ENCODE measurements at places on chromosomes 11 and 22.
A peak's percentile ranks its signal among the peaks of the same experiment; 100 is the strongest.

DNA sequence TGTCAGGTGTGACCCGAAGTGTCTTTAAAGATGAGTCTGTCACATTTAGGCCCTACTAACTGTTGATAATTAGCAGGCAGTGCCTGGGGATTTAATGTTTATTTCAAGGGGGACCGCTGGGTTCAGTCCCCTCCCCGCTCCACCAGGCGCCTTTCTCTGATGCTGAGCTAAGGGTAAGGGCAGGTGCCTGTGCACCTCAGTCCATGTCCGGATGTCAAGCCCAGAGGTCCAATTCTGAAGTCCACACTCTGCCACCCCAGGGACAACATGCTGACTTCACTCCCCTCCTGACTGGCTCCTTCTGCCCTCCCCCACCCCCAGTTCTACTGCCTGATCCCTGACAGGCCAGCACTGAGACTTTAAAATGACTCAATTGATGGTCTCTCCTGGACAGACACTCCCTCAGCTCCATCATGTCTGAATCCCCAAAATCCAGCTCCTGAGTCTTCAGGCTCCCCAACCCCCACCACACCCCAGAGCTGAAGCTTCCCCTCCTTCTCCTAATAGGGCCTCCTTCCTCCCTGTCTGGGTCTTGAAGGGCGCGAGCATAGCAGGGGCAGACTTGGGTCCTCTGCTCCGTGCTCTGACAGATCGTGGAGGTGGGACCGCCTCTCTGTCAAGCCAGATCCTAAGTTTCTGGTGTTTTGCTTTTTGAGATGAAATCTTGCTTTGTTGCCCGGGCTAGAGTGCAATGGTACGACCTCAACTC is 49.8 kb upstream of the ANO1 start:
- no peak for DNase-seq

GRCh38 chr11:68031144-68031464 is 623 bp downstream of the NDUFS8 start:
- no peak for DNase-seq

GRCh38 chr11:10454878-10455631 is at the start of gene AMPD3:
AMPD3 (plus strand) TSS chr11:10455264; CDS start chr11:10461520, 6,256 bp downstream.
- no peak for DNase-seq

DNA sequence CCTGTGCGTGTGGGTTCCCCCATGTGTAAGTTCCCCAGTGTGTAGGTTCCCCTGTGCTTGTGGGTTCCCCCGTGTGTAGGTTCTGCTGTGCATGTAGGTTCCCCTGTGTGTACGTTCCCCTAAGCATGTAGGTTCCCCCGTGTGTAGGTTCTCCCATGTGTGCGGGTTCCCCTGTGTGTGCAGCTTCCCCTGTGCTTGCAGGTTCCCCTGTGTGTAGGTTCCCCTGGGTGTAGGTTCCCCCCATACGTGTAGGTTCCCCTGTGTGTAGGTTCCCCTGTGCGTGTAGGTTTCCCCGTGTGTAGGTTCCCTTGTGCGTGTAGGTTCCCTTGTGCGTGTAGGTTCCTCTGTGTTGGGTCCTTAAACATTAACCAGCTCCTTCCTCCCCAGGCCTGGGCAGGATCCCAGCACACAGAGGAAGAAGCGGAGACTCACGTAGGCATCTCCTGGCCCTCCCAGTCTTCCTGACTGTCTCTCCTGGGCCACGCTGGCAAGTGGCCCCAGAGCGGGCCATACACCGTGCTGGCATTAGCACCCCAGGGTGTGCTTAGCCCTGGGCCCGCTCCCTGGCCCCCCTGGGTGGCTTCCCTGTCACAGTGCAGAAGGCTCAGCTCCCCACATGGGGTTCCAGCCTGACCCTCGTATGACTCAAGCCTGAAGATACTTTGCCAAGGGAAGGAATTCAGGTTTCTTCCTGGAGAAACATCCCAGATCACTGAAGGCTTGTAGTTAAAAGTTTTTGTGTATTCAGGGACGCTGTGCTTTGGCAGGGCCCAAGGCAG is 2.8 kb upstream of the GRAMD4 start:
- DNase-seq = no peak

- no peak for DNase-seq
Measured at GRCh38 chr11:113317339-113317738, 3.0 kb downstream of the TTC12 start.

GRCh38 chr11:614021-614622 is 1.6 kb downstream of the IRF7 start:
- no peak for DNase-seq

GRCh38 chr22:23751441-23751996 is 607 bp upstream of the ZNF70 start:
- no peak for DNase-seq

- no peak for DNase-seq
Measured at GRCh38 chr22:25698978-25699377, 43.0 kb upstream of the MYO18B start.

- no peak for DNase-seq
Measured at GRCh38 chr11:64318766-64319761, 1.1 kb downstream of the PRDX5 start.

DNA sequence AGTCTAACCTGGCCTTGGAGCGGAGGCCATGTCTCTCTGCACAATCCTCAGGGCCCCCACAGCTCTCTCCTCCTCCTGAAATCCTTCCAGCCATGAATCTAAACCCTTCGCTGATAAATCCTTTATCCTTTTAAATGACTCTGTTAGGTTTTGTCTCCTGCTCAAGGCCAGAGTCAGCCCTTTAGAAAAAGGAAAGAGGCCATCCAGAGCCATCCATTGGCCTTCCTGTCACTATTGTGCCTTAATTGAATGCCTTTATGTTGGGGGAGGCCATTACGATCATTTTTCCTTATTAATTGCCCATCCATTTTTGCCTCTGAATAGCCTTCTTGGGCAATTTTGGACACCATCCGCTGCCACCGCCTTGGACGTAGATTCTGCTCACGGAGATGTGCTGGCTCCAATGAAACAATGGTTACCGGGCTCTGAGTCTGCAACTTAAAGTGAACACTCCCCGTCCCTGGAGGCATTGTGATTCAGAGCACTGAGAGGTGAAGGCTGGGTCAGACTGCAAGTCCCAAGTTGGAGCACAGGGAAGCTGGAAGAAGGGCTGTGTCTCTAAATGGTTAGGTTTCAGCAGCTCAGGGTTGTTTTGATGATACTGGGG is 213.0 kb upstream of the E2F8 start:
- DNase-seq = no peak

DNA sequence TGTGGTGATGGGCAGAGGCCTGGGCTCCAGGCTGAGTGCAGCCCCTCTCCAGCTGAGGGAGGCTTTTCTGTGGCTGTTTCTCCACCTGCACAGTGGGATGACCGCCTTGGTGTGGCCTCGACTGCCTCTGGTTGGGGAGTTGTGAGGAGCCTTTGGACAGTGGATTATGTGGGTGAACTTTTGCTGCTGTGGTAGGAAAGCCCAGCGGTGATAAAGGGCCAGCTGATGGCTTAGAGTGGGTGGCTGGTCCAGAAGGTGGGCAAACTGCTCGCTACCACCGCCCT is 1.4 kb upstream of the ESRRA start:
- DNase-seq = no peak

DNA sequence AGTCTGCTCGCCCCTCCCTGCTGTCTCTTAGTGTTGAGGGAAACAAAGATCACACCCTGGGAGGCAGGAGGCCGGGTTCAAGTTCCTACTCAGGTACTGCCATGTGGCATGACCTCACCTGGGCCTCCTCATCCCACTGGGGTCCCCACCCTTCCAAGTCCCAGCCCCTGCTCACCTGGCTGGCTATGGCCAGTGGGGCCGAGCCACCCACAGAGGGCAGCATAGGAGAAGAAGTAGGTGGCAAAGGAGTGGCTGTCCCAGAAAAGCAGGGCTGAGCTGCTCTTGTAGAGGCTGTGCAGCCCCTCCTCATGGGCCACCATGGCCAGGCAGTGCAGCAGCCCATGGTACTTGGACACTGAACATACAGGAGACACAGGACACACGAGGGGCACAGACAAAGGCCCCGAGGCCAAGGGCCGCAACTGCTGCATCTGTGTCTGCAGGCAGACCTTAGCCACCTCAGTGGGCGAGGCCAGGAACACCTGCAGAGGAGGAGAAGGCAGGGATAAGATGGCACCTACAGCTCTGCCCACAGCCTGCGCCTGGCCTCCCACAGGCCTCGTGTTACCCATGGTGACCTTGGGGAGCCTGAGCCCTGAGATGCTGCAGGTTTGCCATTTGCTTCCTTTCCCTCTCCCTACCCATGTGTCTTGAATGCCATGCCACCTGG is 50.6 kb upstream of the MPEG1 start:
- no peak for DNase-seq

GRCh38 chr11:125233116-125233515 is 68.6 kb downstream of the PKNOX2 start:
- DNase-seq = no peak

GRCh38 chr11:65216830-65217229 is 35.1 kb downstream of the CAPN1 start:
- no peak for DNase-seq

GRCh38 chr22:20587206-20587958 is 80.0 kb downstream of the MED15 start:
- no peak for DNase-seq

- no peak for DNase-seq
Measured at GRCh38 chr11:90840071-90840470, 617.2 kb upstream of the CHORDC1 start.

DNA sequence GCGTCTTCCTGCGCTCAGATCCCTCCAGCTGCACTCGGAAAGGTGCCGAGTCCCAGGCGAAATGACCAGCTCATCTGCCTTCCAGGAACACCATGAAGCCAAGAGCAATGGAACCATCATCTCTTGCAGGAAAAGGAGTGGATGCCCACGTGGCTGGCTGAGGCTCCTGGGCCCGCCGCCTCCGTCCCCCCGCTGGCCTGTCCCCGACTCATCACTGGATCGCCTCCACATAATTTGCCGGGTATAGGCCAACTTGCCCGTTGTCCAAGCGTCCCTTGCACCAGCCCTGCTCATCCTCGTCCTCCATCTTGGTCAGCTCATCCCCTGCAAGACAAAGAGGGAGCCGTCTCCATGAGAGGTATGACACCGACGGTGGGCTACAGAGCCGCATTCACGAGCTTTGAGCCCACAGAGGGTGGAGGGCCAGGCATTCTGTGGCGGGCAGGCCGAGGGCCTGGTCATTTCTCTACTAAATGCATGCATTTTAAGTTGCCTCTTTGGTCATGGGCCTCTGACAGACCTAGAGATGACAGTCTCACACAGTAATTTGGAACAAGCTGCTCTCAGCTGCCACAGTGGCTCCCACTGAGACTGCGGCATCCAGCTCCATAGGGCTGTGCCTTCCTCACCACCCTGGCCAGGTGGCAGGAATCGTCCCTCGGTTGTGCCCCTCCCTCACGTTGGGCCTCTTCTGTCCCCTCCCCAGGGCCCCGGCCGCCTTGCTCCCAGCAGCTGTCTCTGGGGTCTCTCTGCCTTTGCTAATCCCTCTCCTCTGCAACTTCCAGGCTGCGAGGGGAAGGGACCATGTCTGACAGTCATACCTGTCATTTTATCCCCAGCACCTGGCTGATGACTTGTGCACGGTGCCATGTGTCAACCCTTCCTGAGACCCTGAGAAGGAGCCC is 14.3 kb upstream of the ARFGAP3 start:
- DNase-seq = no peak

GRCh38 chr22:18056161-18056666 is 21.6 kb upstream of the PEX26 start:
- no peak for DNase-seq

GRCh38 chr22:24440270-24440717 is 12.9 kb downstream of the ADORA2A start:
- no peak for DNase-seq

DNA sequence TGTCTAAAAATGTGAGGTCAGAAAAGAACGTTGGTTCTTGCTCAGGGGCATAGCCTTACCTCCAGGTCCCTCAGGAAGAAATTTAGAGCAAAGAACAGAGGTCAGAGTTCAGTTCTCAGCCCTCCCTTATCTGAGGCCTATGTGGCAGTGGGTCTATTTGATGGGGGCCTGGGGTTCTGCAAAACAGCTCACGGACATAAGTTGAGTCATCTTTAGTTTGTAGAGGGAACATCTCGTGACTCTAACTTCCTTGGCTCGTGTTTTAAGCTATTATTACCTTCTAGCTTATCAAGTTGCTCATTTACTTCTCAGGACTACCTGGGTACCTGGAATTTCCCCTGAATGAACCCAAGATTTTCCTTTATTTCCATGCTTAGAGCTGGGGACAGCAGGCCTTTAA is 91.3 kb upstream of the AMOTL1 start:
- no peak for DNase-seq

DNA sequence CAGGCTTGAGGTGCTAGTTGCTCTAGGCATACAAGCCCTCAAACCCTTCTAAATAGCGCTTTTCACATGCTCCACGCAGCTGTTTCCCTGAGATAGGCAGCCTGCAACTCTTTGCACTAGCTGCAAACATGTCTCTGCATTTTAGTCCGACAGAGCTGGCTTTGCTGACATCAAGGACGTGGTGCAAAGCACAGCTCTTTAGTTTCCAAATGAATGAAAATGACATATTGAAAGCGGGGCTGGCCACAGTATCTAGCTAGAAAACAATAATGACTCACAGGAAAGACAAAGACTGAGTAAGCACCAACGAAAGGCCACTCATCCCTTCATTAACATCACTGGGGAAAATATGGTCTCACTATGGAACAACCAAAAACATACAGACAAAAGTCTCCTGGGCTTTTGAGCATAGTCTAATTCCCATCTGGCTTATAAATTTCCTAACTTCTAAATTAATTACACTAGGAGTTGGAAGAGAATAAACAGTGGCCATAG is 15.3 kb upstream of the ZC3H12C start:
- peak; percentile 14 for DNase-seq

DNA sequence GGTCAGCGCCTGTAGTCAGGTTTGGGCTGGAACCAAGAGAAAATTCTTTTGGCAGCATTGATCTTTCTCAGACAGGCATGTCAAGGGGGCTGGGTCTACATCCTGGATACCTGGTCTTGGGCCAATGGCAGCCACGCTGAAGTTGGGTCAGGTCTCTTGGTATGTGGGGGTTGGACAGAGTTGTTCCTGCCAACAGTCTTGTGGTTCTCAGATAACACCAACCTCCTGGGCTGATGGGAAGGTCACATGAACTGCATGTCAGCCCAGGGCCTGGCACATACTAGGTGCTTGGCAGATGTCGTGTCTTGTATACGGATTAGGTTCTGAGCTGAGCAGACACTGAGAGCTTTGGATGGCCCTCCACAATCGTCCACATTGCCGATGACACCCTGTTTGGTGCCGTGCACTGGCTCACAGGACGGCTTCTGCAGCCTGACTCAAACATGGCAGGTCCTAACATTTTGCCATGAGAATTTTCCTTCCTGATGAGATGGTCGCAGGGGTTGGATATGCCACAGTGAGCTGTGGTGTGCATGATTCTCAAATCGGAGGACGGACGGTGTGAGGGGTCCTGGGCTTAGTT is 42.0 kb downstream of the FBLN1 start:
- no peak for DNase-seq

DNA sequence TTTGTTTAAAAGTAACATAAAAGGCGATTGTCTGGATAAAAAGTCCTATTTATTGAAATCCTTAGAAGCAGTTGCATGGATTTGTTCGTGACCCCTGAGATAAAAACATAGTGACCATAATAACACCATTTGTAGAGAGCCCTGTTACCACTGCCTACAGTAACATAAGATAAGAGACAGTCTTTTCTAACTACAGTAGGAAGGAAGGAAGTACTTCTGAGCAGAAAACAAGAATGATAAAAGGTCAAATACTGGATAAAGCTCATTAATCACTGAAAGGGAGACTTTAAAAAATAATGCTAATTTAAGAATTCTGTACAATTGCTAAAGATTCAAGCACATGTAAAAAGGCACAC is 47.1 kb upstream of the SOX6 start:
- DNase-seq = no peak

- no peak for DNase-seq
Measured at GRCh38 chr22:44458044-44459020, 39.7 kb downstream of the RTL6 start.
